ENCODE measurements at places on chromosomes 11 and 22. TPM values are rescaled to one million over a fixed set of nuclear protein-coding genes. Genes with fewer than 3 reads are reported as not detected.
A peak's percentile ranks its signal among the peaks of the same experiment; 100 is the strongest.

CCND1 gene
- total RNA-seq: 695 TPM

DNA sequence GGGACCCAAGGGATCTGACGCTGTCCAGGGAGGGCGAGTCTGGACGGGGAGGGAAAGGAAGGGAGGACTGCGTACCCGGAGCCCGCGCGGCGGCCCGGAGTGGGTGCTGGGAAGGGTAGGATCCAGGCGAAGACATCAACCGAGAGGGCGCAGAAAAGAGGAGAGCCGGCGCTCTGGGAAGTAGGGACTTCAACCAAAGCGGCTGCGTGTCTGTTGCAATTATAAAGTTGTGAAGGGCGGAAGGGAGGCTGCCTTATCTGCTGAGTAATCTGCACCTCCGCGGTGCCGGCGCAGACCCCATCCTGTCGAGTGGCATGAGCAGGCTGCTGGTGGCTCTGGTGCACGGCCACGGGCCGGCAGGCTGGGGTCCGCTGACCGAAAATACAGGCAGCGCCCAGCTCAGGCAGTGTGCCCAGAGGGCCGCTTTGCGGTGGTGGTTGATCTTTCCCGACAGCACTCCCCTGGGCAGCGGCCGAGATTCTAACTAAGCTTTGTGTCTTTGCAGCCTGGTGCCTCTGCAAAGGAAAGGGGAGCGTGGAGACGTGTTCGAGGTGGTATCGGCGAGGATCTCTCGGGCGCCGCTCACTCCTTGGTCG is 978 bp downstream of the C11orf87 start:
- peak; percentile 58 for DNase-seq

DNA sequence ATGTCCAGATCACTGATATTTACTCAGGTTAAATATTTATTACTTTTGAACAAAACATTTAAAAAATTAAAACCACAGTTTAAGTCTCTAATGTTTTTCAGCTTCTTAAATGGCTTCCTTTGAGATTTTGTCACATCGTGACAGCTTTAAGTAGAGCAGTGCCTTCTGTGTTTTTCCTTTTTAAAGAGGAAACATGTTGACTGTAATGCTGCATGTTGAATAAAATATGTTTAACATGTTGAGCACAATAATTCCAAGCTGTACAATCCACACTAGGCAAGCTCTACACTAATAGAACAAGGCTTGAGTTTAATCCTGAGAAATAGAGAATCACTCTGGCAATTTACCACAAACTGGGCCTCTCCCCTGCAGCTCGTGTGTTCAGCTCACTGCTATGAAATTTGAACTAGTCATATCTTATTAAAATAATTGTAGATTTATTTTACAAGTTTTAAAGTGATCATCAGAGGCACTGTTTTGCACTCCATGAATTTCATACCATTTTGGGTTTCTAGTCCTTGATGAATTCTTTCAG is 368.3 kb downstream of the SOX6 start:
- no peak for DNase-seq

- no peak for DNase-seq
Measured at GRCh38 chr22:48749555-48750227, 1078.0 kb downstream of the BRD1 start.

- no peak for DNase-seq
Measured at GRCh38 chr11:26830757-26831156, 108.9 kb upstream of the SLC5A12 start.

DNA sequence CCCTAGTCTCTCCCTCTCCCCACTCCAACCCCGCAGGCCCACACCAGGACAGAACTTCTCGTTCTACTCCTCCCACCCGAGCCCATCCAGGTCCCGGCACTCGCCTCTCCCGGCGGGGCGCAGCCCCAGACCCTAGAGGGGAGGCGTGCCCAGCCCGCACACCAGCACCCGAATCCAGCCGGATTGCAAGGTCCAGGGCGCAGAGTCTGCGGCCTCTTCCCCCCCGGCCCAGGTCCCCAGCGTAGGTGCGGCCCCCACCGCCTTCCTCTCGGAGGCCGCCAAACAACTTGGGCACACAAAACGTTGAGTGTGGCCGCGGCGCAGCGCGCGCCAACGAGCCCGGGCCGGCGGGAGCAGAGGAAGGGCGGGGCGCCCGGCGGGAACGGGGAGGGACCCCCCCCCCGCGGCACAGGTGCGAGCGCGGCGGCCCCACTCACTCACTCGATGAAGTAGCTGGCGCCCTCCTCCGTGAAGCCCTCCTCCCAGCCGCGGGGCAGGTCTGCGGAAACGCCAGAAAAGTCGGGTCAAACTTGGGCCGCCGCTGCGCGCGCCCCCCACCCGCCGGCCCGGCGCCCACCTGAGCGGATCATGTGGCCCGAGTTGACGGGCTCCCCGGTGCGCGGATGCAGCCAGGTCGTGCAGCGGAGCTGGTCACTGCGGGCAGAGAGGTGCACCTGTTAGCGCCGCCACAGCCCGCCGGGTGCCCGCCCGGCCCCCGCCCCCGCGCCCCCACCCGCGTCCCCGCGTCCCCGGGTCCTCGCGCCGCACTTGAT is 480 bp downstream of the PLEKHA7 start:
- no peak for DNase-seq

DNA sequence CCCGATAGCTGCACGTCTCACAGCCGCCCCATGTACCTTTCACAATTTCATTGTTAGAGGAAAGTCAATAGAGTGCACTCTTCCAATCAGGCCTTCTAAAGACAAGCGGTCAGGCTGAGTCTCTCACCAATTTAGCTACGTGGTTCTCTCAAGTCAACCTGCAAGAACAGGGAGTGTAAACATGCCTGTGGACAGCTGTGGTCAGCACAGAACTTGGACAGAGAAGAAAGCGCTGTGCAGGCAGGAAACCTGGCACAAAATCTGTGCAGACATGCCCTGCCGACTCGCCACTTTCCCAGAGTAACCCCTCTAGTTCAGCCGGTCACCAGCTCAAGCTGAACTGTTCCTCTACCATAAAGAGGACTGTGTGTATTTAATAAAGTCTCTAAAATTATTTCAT is 39.5 kb downstream of the CHKA start:
- DNase-seq: no peak
